Ascending aorta (tissue), 2 donors: ENCODE measurements at places on chromosomes 2 and 18.

DNA sequence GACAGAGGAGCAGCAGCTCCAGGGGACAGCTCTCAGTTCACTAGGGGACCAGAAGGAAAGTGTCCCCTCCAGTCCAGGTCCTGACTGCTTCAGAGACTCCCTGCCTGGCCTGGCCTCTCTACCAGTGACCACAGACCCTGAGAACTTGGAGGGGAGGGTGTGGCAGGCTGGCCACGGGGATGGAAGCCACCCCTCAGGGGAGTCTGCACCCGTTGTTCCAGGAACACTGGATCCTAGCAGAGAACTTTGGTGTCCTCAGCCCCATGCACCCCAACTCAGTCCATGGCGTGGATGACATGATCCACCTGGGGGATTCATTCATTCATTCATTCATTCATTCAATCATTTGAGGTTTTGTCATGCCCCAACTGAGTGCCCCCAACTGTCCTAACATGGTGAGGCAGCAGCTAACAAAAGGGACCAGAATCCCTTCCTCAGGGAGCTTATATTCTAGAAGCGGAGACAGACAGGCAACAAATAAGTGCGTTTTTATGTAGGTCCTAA is 31.9 kb downstream of the MYO7B start:
- no peak for DNase-seq
- H3K4me3 ChIP-seq, result no peak overlapping the region
- no peak overlapping the region for H3K27ac ChIP-seq
- no peaks in the 10 kb centered on the region for H3K27me3 ChIP-seq
- peaks cover 34% of the 10 kb centered on the region for H3K4me1 ChIP-seq

GRCh38 chr2:238165288-238165921 is 6.6 kb downstream of the ERFE start:
- peak; percentile 61 for DNase-seq
- peaks cover 9% of the 10 kb centered on the region for H3K4me1 ChIP-seq
- H3K27me3 ChIP-seq, result peaks cover 4% of the 10 kb centered on the region
- H3K4me3 ChIP-seq, result no peak overlapping the region
- peaks cover 11% of the 10 kb centered on the region for H3K36me3 ChIP-seq

- H3K27ac ChIP-seq, result peak overlapping the region; percentile 90
- no peak overlapping the region for H3K4me3 ChIP-seq
Measured at GRCh38 chr2:229419158-229419557, 148.1 kb upstream of the PID1 start.

- H3K4me3 ChIP-seq, result no peak overlapping the region
- H3K36me3 ChIP-seq, result no peaks in the 10 kb centered on the region
- H3K27me3 ChIP-seq, result no peaks in the 10 kb centered on the region
- DNase-seq, result no peak
- H3K27ac ChIP-seq, result no peak overlapping the region
Measured at GRCh38 chr2:201854221-201854801, 48.0 kb downstream of the CDK15 start.

- H3K27ac ChIP-seq, result no peak overlapping the region
- no peaks in the 10 kb centered on the region for H3K4me1 ChIP-seq
- H3K36me3 ChIP-seq, result no peaks in the 10 kb centered on the region
- H3K27me3 ChIP-seq, result no peaks in the 10 kb centered on the region
- no peak for DNase-seq
Measured at GRCh38 chr18:74982946-74983635, 225.8 kb downstream of the PTGR3 start.

GRCh38 chr2:6864231-6864754 is 1.4 kb downstream of the CMPK2 start:
- peaks cover 16% of the 10 kb centered on the region for H3K36me3 ChIP-seq
- H3K27ac ChIP-seq, result no peak overlapping the region
- peaks cover 10% of the 10 kb centered on the region for H3K4me1 ChIP-seq
- no peaks in the 10 kb centered on the region for H3K27me3 ChIP-seq
- no peak overlapping the region for H3K4me3 ChIP-seq
- no peak for DNase-seq

DNA sequence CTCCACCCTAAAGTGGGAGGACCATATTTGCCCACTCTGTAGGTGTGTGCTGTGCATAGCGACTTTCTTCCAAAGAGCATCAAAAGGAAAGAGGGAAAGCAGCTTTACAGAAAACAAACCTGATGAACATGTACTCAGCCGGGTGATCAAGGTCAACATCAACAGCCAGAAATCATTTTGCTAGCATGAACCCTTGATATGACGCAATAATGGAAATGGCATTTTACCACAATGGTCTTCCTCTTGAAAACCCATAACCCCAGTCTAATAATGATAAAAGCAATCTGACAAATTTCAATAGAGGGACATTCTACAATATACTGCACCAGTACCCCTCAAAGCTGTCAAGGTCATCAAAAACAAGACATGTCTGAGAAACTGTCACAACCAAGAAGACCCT is 350.2 kb downstream of the FBXO15 start:
- H3K36me3 ChIP-seq, result no peaks in the 10 kb centered on the region
- H3K27ac ChIP-seq, result no peak overlapping the region
- H3K4me3 ChIP-seq, result no peak overlapping the region
- no peak for DNase-seq
- no peaks in the 10 kb centered on the region for H3K4me1 ChIP-seq

GRCh38 chr2:235064976-235065375 is 113.2 kb downstream of the SH3BP4 start:
- no peak for DNase-seq
- peaks cover 13% of the 10 kb centered on the region for H3K4me1 ChIP-seq
- no peaks in the 10 kb centered on the region for H3K36me3 ChIP-seq
- H3K4me3 ChIP-seq, result no peak overlapping the region
- no peaks in the 10 kb centered on the region for H3K27me3 ChIP-seq

- no peaks in the 10 kb centered on the region for H3K27me3 ChIP-seq
- no peak for DNase-seq
- H3K4me3 ChIP-seq, result no peak overlapping the region
- H3K4me1 ChIP-seq, result no peaks in the 10 kb centered on the region
- no peak overlapping the region for H3K27ac ChIP-seq
Measured at GRCh38 chr2:195871326-195871725, 197.3 kb downstream of the DNAH7 start.

DNA sequence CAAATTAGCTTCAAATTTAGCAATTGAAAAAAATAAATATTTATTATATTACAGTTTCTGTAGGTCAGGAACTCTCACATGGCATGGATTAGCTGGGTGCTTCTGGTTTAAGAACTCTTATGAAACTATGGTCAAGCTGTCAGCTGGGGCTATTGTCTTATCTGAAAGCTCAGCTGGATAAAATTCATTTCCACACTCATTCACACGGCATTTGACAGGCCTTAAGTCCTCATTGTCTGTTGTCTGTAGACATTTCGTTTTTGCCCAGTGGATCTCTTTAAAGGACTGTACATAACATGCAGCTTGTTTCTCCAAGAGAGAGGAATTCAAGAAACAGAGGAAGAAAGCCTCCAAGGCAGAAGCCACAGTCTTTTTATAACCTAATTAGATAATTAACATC is 1556.8 kb upstream of the SLC39A10 start:
- no peak for DNase-seq
- no peaks in the 10 kb centered on the region for H3K4me1 ChIP-seq
- H3K27ac ChIP-seq, result no peak overlapping the region
- H3K36me3 ChIP-seq, result no peaks in the 10 kb centered on the region
- H3K4me3 ChIP-seq, result no peak overlapping the region

GRCh38 chr2:100972452-100972851 is 29.6 kb upstream of the RPL31 start:
- H3K27me3 ChIP-seq, result no peaks in the 10 kb centered on the region
- H3K36me3 ChIP-seq, result peaks cover 56% of the 10 kb centered on the region
- H3K4me1 ChIP-seq, result no peaks in the 10 kb centered on the region
- no peak overlapping the region for H3K27ac ChIP-seq
- H3K4me3 ChIP-seq, result no peak overlapping the region
- DNase-seq, result no peak

- H3K27me3 ChIP-seq, result no peaks in the 10 kb centered on the region
- no peak for DNase-seq
- no peak overlapping the region for H3K4me3 ChIP-seq
- H3K4me1 ChIP-seq, result no peaks in the 10 kb centered on the region
- H3K27ac ChIP-seq, result no peak overlapping the region
Measured at GRCh38 chr2:58158481-58158880, 82.6 kb downstream of the FANCL start.

DNA sequence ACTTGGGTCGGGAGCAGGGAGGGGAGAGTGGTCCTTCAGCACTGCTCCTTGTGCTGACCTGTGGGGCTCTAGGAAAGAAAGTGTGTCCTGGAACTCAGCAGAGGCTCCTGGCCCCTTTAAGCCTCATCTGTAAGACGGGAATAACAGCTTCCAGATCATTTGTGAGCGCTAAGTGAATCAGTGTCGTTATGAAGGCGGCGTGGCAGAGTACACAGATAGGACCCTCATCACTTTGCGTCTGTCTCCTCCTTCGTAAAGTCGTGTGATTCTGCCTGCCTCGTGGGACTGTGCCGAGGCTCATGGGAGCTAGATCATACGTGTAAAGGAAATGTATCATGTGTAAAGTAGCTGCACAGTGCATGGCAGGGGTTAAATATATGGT is 18.6 kb downstream of the COLEC11 start:
- H3K27ac ChIP-seq, result no peak overlapping the region
- DNase-seq, result no peak
- H3K4me3 ChIP-seq, result no peak overlapping the region
- no peaks in the 10 kb centered on the region for H3K4me1 ChIP-seq
- H3K27me3 ChIP-seq, result no peaks in the 10 kb centered on the region

- H3K27ac ChIP-seq, result peak overlapping the region; percentile 76
- DNase-seq, result no peak
- H3K4me3 ChIP-seq, result peak overlapping the region; percentile 70
- H3K4me1 ChIP-seq, result no peaks in the 10 kb centered on the region
- H3K27me3 ChIP-seq, result no peaks in the 10 kb centered on the region
Measured at GRCh38 chr18:34492652-34493051, 217.4 kb upstream of the DTNA start.

- no peak for DNase-seq
- H3K4me1 ChIP-seq, result no peaks in the 10 kb centered on the region
- no peaks in the 10 kb centered on the region for H3K36me3 ChIP-seq
- H3K4me3 ChIP-seq, result no peak overlapping the region
Measured at GRCh38 chr2:235564066-235564465, 70.2 kb downstream of the AGAP1 start.

GRCh38 chr2:71001981-71002570 is 7.4 kb upstream of the TEX261 start:
- H3K4me3 ChIP-seq, result no peak overlapping the region
- no peaks in the 10 kb centered on the region for H3K4me1 ChIP-seq
- DNase-seq, result no peak
- H3K27me3 ChIP-seq, result no peaks in the 10 kb centered on the region
- H3K36me3 ChIP-seq, result no peaks in the 10 kb centered on the region

GRCh38 chr2:128310761-128311160 is 7.9 kb downstream of the HS6ST1 start:
- no peak for DNase-seq
- H3K4me3 ChIP-seq, result no peak overlapping the region
- H3K4me1 ChIP-seq, result peaks cover under 1% of the 10 kb centered on the region
- H3K27ac ChIP-seq, result no peak overlapping the region

DNA sequence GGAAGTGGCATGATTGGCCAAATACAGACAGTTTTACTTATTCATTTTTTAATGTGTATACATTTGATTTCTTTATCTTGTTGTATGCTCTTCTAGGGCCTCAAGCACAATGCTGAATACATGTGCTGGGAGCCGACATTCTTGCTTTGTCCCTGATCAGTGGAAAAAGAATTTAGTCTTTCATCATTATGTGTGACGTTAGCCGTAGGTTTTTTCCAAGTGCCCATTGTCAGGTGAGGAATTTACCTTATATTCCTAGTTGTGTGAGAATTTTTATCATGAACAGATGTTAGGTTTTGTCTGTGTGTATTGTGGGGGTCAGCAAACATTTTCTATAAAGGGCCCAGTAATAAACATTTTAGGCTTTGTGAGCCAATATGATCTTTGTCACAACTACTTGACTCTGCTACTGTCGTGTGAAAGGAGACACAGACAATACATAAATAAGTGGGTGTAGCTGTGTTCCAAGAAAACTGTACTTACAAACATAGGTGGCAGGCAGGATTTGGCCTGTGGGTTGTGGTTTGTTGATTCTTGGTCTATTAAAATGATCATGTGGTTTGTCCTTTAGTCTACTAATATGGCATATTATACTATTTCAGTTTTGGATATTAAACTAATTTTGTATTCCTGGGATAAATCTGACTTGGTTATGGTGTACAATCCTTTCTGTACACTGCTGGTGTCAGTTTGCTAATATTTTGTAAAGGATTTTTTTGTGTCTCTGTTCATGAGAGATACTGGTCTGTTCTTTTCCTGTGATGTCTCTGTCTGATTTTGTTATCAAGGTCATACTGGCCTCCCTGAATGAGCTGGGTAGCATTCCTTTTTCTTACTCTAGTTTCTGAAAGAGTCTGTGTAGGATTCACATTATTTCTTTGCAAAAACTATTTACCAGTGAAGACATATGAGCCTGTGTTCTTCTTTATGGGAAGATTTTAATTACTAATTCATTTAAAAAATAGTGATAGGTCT is 132.2 kb upstream of the SMAD7 start:
- no peak overlapping the region for H3K4me3 ChIP-seq
- no peak for DNase-seq
- no peaks in the 10 kb centered on the region for H3K4me1 ChIP-seq
- H3K27me3 ChIP-seq, result no peaks in the 10 kb centered on the region

DNA sequence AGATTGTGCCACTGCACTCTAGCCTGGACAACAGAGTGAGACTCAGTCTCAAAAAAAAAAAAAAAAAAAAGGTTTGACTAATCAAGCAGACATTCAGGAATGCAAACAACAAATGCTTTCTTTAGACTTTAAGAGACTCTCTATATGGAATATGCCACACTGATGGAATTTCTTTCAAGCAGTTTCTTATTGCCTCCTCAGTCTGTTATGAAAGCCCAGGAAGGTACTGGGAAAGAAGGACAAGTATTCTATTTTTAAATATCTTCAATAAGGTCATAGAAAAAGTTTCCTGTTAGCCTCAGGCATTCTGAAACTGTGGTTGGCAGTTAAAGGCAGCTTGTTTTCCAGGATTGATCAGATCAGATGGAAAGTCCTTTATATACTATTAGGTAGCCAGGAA is 241.6 kb downstream of the PIK3C3 start:
- no peak overlapping the region for H3K4me3 ChIP-seq
- no peak overlapping the region for H3K27ac ChIP-seq
- H3K27me3 ChIP-seq, result no peaks in the 10 kb centered on the region
- no peak for DNase-seq
- no peaks in the 10 kb centered on the region for H3K4me1 ChIP-seq

- H3K4me1 ChIP-seq, result no peaks in the 10 kb centered on the region
- H3K36me3 ChIP-seq, result no peaks in the 10 kb centered on the region
- DNase-seq, result no peak
- no peaks in the 10 kb centered on the region for H3K27me3 ChIP-seq
- no peak overlapping the region for H3K4me3 ChIP-seq
Measured at GRCh38 chr2:231988179-231988866, 26.8 kb downstream of the DIS3L2 start.
